Germinal center (tissue), 1 donor: ENCODE measurements at places on chromosomes 2 and 18.
A peak's percentile ranks its signal among the peaks of the same experiment; 100 is the strongest.

- DNase-seq = no peak
Measured at GRCh38 chr18:76451396-76452331, 43.4 kb downstream of the ZNF516 start.

DNA sequence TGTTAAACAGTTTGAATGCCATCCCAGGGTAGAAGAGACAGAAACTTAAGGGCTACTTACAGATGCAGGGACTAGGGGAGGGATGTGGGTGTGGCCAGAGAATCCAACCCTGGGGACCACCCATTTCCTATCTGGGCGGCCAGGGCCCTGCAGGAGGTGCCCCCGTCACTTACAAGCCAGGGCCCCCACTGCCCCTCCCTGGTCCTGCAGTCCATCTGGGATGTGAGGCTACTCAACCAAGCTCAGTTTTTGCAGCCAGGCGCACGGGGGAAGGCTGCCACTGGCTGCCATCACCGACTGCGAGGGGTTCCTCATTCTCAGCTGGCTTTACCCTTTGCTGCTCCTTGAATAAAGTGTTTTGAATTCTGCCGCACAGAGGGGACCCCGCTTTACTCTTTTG lies 42.1 kb downstream of the RRM2 start:
- no peak for DNase-seq

DNA sequence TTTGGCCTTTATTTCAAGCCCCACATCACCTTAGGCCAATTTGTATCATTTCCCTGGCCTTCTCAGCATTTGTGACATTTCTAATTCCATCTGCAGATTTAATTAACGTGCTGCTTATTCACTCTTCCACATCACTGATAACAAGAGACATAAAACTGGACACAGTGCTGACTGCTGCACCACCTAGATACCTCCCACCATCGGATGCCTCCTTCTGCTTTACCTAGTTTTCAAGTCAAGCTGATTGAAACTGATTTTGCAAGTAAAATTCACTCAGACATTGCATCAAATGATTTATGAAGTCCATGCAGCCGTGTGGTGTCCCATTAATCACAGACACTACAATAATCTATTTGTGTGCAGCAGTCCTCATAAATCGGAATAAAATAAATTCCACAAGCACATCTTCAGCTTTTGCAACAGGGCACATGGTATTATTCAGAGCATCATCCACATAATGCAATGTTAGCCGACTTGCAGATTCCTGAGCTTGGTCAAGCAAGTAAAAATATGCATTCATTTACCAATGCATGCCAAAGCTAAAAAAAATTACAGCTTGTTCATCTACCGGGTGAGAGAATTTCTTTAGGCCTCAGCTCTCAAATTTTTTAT lies 15.9 kb upstream of the CRIM1 start:
- no peak for DNase-seq

DNA sequence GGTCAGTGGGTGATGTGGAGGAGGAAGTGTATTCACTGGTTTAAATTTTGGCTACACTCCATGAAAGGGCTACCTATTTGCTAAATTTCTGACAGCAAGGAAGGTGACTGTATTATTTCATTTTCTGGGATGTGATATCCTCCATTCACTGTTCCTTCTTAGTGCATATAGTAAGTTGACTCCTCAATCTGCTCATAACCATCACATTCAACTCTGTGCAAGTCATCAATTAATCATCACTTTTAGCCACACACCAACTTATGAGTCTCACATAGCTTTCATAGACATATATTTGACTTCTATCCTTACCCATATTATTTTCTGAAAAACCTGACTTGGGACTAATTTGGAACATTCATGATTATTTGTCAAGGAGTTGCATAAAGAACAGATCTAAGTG lies 16.9 kb downstream of the KLHL41 start:
- no peak for DNase-seq

DNA sequence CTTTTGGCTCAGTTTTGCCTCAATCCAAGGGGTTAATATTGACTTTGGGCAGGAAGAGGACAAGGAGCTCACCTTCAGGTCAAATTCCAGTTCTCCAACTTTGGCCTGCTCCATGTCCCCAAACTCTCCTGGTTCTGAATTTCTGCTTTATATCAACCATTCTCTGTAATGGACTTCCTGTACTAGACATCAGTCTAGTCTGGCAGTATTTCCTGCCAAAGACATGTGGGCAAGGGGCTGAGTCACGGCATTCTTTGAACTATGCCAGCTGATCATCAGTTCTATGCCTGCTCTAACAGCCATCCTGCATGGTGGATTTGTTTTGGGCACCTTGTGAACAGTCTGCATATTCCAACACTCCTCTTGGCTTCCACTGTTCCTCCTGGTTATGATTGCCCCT lies 199.4 kb downstream of the ZEB2 start:
- no peak for DNase-seq

DNA sequence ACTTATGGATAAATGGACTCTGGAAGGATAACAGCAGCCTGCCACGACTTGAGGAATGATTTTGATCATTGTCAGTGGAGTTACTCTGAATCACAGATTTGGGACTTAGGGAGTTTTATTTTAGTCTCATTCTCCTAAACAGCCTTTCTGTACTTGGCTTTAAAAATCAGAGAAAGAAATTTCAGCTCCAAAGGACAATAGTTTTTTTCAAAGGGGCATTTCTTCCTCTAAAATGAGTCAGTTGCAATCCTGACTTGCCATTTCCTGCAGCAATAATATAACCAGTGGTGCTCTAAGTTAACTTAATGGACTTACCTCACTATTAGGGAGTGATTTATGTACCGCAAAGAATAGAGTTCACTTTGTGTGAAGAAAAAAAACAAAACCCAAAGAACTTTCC lies 35.1 kb upstream of the MTX2 start:
- DNase-seq = no peak

GRCh38 chr2:63743982-63744966 lies 97.4 kb upstream of the UGP2 start:
- DNase-seq = no peak

DNA sequence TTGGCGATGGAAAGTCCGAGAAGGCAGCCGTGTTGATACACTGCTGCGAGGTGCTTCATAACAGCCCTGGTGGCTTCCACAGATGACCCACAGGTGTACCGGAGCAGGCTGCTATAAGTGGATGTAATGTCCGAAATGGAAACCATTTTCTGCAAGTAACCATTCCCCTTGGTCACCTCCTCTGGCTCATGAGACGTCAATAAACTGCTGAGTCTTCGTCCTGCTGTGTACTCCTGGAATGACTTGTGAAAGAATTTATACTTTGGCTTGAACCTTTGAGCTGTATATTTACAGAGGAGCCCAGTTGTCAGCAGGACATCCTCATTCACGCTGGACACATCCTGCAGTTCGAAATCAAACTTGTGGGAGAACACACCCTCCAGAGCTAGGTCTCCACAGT lies 14.4 kb downstream of the NLRC4 start:
- DNase-seq = no peak

DNA sequence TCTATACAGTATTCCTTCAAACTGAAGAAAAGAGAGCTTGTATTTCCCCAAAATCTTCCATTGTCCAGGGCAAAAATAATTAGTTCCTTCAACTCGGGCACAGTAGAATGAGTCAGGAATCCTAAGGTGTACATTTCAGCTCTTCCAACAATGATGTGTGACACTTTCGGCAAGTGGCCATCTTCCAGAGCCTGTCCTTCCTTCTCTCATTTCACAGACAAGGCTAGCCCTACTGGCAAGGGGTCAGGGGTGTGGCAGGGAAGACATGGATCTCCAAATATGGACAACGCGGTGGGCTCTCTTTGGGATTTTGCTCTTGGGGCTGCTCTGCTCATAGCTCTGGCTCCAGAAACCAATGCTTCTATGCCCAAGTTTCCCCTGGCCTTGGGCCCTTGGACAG lies 6.0 kb downstream of the B4GALT6 start:
- no peak for DNase-seq

- peak; percentile 78 for DNase-seq
Measured at GRCh38 chr18:32919799-32920198, 147.0 kb upstream of the KLHL14 start.

- no peak for DNase-seq
Measured at GRCh38 chr2:224347176-224348051, 54.5 kb downstream of the FAM124B start.

GRCh38 chr2:2590141-2590540 lies 259.1 kb upstream of the MYT1L start:
- no peak for DNase-seq

DNA sequence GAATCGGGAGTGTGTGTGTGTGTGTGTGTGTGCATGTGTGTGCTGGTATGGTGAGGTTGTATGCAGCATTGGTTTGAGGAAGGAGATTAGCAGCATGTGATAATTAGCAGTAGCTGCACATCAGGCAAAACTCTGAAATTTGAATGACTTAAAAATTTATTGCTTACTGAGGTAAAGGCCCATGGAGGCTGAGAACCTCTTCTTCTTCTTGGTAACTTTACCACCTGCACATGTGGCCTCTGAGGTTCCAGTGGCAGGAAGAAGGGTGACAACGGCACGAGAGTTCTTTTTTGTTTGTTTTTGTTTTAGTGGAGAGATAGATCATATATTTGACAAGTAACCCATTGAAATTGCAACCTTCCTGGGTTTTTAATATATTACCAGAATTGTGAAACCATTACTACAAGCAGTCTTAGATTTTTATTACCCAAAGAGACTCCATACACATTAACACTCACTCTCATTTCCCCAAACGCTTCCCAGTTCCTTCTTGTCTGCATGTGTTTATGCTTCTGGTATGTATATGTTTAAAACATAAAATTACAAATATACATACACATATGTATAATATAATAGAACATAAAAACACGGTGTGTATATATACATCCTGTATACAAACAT lies 292.1 kb downstream of the PTGR3 start:
- no peak for DNase-seq

GRCh38 chr2:181467966-181468707 lies 11.0 kb downstream of the ITGA4 start:
- no peak for DNase-seq

DNA sequence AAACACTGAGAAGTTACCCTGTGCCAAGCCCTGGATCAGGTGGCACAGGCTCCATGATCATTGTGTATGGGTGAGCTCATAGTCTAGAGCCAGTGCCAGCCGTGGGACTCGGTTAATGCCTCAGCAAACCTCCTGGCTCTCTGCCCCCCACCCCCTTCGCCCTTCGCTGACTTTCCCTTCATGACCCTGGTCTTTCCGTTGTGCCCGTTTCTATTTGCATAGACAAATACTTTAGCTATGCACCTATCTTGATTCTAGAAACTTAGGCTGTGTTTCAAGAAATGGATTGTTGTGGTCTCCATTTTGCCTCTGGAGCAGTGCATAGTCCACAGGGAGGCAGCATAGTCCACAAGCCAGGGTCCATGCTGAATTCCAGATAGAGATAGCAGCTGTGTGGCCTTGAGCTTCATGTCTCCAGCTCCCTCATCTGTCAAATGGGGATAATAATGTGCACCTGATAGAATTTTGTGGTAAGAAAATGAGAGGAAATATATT lies 44.8 kb upstream of the KDM3A start:
- peak; percentile 44 for DNase-seq

DNA sequence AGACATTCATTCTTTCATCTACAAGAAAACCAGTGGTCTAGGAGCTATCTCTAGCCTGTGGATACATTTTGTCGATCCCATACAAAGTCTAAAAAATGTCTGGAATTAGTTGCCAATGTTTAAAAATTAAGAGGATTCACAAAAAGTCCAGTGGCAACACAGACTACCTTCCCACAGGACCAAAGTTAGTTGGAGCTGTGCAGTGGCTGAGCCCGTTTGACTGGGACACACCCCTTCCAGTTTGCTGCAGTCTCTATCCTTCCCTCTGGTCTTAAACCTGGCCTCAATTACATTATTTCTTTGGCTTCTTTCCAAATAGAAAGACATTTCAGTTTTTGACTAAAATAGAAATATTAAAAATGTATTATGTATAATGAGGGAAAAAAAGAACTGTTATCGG lies 18.6 kb downstream of the SLC16A14 start:
- no peak for DNase-seq

GRCh38 chr2:38626326-38627035 lies 23.8 kb upstream of the HNRNPLL start:
- DNase-seq = no peak

GRCh38 chr2:211133766-211134165 lies 577.4 kb downstream of the CPS1 start:
- DNase-seq = no peak

GRCh38 chr2:36476411-36476810 lies 120.8 kb downstream of the CRIM1 start:
- DNase-seq = no peak

DNA sequence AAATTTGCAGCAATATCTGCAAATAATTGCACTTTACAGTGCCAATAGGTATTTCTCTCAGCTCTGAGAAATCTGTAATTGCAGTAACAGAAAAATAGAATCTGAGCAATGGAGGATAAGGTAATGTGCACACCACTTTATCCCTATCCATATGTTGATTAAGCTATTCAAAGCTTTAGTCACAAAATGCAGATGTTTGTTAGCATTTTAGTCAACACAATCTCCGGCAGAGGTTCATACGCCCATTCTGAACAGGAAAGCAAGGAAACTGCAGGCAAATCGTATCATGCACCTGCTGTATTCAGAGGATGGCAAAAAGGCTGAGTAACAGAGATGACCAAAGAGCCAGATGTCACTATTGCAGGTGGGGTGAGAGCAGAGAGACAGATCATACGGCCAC lies 566.2 kb upstream of the CDH2 start:
- no peak for DNase-seq

DNA sequence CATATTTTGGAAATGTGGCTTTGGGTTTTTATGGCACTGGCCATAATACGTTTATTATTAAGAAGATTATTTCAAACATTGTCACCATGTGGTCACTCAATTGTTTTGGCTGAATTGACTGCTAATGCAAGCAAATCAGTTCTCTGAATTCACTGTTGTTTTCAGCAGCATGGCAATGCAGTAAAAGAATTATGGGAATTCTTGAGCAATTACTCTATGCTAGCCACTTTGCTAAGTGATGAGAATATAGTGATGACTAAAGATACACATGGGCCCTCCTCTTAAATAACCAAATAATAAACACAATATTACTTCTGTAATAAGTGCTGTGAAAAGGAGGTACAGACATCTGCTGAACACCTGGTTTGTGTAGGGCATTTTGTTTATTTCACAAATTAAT lies 58.0 kb upstream of the FANCL start:
- DNase-seq = no peak

DNA sequence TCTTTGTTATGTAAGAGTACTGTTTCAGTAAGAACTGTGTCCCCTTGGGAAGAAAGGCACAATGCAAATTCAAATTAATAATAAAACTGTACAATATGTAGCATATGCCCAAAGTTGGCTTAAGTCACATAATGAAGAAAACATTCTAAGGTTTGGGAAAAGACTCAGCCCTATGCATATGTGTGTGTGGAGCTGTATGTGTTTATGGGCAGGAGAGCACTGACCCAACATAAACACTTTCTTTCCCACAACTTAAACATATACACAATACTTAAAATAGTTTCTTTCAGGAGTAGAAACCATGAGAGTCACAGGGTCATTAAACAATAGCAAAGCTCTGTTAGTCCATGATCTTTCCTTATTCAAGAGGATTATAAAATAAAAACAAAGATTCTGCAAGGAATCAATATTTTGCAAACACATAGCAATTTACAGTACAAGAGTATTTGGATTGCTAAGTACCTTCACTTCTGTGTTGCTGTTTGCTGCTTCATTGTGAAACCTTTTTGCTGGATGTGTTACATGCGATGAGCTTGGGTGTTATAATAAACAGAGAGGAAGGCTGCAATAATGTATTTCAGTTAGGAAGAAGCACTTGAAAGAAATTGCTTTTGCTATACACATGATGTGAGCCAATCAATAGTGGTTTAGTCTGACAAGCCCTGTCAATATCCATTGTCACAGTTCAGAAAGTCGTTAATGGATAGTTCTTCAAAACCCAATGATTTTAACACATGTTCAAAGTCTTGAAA lies 347.3 kb downstream of the ARHGAP15 start:
- DNase-seq = no peak

- no peak for DNase-seq
Measured at GRCh38 chr2:42916324-42916723, 123.9 kb upstream of the HAAO start.
